ENCODE measurements at places on chromosomes 13 and 19.

DNA sequence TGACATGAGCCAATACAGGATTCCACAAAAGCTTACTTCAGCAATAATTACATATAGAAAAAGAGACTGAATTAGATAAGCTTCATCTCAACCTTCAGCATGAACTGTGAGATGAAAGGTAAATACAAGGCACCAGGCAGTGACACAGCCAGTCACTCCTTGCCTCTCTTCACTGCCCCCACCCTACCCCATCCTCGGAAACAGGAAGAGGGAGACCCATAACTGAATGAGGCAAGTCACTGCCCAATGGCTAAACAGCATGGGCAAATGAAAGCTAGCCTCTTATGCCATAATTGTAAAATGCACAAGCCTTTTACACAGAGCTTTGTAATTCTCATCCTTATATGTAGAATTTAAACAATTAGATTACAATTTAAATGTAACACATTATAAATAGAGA lies 1.7 kb downstream of the ZNF160 start:
- no peak for DNase-seq

DNA sequence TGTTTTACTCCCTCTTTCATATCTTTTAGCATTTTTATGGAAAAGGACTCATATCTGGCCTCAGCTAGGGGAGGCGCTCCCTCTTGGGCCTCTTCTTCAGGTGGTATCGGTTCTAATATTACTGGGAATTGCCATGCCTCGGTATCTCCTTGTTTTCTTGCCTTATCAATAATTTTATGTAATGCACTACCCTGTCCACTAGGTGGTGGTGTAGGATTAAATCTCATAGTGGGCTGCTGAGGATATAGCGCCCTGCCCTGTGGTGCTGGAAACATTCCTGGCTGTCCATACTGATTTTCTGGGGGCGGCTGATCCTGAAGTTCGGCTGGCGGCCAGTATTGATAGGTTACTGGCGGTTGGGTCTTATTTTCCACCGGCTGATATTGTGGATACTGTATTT lies 35.8 kb downstream of the ZNF420 start:
- no peak for DNase-seq

GRCh38 chr19:43609872-43610271 lies 2.0 kb upstream of the SRRM5 start:
- no peak for DNase-seq

DNA sequence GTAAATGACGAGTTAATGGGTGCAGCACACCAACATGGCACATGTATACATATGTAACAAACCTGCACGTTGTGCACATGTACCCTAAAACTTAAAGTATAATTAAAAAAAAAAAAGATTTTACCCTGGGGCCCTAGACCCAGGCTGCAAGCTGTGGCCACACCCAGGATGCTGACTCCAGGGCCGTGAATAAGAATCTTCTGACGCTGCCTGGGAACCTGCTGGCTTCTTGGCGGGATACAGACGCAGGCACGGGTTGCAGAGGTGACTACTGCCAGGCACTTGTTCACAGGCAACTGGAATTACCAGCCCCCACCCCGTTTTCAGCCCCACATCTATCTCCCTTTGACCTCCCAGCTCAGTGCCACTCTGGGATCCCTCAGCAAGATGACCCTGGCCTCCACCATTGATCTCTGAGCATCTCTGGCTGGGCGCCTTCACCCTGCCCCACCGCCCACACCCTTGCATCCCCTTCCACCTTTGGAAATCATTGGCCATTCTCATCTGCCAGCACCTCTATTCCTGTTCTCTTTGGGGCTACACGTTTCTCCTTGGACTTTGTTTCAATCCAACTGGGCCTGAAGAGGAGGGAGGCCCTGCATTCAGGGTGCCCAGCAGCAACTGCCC lies 21.1 kb upstream of the CFAP97D2 start:
- no peak for DNase-seq

DNA sequence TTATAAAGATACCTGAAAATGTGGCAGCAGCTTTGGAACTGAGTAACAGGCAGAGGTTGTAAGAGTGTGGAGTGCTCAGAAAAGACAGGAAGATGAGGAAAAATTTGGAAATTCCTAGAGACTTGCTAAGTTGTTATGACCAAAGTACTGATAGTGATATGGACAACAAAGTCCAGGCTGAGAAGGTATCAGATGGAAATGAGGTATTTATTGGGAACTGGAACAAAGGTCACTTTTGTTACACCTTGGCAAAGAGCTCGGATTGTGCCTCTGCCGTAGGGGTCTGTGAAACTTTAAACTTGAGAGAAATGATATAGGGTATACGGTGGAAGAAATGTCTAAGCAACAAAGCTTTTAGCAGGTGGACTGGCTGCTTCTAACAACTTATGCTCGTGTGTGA lies 419.9 kb downstream of the PCDH17 start:
- no peak for DNase-seq

Measured in globus pallidus (tissue), 1 donor.